M059J (cell line): ENCODE measurements at places on chromosomes 4 and X.

- no peak for DNase-seq
Measured at GRCh38 chr4:161133586-161134276, 1030.1 kb downstream of the FSTL5 start.

DNA sequence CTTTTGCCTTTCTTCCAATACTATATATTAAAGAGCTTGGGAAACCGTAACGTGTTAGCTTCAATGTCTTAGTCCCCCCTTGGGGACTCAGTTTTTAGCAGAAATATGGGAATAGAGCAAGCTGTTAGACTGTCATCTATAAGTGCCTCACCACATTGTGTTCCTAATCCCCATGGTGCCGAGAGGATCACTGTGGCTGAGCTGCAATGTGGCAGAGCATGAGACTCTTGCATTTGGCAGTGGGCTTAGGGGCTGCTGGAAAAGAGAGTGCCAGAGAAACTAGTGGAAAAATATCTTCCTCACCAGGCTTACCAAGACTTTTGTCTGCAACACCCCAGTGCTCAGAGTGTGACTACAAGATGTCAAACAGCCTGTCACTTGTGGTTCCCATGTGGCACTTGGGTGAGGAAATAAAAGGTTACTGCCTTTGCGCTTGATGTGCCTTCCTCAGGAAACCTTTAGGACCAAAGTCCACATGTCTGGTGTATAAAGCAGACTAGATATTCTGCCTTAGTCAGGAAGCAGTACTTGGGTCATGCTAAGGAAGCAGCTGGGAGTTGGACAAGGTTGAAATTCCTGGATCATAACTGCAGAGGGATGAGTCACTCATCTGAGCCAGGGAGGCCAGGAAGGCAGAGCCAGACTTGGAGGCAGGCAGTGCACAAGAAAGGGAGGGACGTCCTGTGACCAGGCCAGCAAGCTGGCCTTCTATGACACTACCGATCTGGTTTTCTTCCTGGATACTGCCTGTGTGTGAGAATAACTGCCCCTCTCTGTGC, 9.7 kb upstream of the MAGEA4 start:
- peak; percentile 95 for DNase-seq

- DNase-seq, result peak; percentile 73
Measured at GRCh38 chr4:53653484-53654053, 62.3 kb upstream of the LNX1 start.

- peak; percentile 57 for DNase-seq
Measured at GRCh38 chrX:19855700-19856381, 31.6 kb downstream of the SH3KBP1 start.

DNA sequence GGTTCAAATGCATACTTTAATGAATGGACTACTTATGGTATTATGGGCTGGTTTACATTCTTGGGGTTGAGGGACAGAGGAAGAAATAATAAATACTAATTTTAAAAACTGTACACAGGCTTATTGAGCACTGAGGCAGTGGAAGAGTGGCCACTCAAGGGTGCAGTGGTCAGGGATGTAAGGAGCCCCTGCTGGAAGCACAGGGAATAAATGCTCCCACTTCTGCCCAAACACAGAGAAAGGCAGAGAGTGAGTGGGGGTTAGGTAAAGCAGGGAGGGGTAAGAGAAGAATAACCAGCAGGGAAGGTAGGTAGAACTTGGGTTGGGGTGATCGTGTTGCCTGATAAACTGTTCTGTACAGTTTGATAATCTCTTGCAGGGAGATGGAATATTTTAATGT, 60.0 kb downstream of the GAB1 start:
- no peak for DNase-seq

DNA sequence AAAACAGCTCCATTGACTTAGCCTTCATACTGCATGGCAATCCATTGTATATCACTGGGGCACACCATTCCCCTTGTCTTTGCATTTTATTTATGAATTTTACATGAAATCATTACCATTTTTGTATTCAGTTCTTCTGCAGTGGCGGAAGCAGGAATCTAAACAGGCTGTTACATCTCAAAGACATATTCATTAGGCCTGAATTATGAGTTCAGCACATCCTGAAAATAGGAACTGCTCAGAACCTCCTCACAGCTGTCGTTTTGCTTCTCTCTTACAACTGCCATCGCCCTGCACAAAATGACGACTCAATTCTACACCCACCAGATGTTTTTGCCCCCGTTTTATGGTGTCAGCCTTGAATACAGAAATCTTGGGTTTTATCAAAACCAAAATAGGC, 474.4 kb upstream of the MAGEB18 start:
- no peak for DNase-seq

DNA sequence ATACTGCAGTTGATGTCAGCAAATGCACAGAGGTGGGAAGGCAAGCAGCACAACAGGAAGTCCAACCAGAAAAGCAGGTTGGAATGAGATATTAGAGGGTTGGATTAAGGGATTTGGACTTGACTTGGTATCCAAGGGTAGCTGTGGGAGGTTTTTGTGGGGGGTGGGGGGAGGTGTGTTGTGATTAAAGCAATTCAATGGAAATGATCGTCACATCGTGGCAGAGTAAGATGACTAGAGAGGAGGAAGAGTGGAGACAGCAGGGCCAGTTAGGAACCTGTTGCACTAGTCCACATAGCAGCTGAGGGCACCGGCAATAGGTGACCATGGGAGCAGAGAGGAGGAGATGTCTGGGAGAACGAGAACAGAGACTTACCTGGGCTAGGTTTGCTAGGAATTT, 2.4 kb downstream of the SLC25A43 start:
- DNase-seq, result no peak

GRCh38 chr4:106530024-106530361, 161.4 kb upstream of the GIMD1 start:
- no peak for DNase-seq

DNA sequence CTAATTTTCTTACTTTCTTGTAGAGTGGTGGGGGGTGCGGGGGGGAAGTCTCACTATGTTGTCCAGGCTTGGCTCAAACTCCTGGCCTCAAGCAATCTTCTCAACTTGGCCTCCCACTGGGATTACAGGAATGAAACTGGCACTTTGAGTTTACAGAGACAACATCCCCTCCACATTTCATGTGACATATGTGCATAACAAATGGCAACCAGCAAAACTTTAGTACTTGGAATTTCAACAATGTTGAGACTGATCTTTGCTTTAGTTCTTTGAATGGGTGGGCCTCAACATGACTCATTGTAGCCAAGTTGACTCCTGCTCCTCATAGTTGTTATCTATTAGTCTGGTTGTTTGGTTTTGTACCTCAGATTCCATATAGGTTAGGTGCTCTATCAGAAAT, 11.4 kb upstream of the FMR1 start:
- peak; percentile 46 for DNase-seq
